Effector CD8-positive, alpha-beta T cell (primary cell): ENCODE measurements at places on chromosomes 16 and 17.

DNA sequence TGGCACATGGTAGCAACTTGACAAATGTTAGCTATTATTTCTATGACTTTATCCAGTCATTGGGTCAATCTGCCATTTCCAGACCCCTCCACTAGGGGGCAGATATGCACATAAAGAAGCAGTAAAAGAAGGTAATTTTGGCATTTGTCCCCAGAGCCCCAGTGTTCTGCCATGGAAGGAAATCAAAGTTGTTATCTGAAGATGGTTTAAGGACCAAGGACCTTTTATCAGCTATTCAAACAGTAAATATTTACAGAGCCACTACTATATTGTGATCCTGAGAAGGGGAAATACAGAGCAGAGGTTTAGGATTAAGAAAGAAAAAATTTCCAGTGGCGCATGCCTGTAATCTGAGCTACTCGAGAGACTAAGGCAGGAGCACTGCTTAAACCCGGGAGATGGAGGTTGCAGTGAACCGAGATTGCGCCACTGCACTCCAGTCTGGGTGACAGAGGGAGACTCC lies 20.0 kb downstream of the TRAF4 start:
- DNase-seq = peak; percentile 71

DNA sequence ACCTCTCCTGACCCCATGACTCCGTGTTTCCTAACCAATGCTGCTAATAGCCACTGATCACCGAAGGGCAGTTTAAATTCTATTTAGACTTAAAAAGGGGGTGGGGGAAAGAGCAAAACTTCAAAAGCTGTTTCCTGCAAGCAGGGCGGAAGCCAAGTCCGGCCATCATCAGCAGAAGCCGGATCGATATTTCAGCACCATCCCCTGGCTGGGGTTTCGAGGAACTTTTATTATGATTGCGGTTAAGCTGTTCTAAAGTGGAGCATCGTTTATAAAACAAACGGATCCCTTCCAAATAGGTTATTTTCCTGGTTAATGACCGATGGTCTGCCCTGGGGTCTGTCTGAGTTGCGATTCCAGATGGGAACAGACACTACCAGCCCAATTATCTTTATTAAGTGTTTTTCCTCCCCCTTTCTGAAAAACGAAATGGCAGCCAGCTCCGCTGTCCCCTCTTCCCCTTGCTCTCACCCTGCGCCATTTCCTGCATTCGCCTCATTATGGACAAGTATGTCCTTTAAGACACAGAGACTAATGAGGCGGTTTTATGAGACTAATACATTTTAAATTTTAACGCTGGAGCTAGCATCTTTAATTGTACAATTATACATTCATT lies 76.1 kb upstream of the IRX3 start:
- no peak for DNase-seq

DNA sequence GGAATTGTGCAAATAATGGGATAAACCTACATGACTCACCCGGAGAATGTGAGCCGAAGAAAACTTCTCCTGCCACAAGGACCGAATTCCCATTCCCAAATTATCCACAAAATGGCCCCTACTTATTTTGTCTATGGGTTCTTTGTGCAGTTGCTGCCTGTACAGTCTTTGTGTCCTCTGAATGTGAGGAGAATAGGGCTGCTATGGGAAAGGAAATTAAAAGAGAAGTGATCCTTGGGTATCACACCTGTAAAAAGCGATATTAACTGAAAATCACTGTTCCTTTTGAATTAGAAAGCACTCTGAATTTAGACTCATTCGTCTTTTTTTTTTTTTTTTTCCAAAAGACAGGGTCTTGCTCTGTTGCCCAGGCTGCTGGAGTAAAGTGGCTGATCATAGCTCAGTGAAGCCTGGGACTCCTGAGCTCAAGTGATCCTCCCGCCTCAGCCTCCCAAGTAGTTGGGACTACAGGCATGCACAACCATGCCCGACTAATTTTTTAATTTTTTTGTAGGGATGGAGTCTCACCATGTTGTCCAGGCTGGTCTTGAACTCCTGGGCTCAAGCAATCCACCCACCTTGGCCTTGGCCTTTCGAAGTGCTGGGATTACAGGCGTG lies 45.4 kb downstream of the CHD9 start:
- no peak for DNase-seq

GRCh38 chr16:90031931-90032673 lies 12.8 kb upstream of the DBNDD1 start:
- DNase-seq = no peak
